ENCODE measurements at places on chromosomes 7 and 10.

- no peak for DNase-seq
These were observed 9.6 kb downstream of the PSD start for GRCh38 chr10:102408728-102409603.

DNA sequence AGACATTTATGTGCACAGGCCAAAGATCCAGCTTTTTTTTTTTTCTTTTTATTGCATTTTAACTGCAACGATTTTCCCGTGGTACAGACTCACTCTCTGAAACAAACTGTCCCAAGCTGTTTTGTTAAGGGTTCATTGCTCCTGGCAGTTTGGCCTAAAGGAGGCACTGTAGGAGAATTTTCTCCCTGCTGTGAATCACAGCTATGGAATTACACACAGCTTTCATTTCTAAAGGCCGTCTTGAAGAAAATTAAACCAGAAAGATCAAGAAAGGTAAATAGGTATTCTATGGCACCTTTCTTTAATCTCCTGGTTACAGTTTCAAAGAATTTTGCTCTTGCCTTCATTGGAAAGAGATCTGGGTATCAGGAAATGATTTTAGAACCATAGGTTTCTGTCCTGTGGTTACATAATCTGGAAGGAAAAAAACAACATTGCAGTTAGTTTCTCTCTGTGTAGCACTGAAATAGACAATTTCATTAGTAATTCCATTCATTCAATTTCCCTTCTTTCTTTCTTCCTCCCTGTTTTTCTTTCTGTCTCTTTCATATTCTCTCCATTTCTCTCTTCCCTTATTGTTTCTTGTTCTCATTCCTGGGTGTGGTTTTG is 51.2 kb downstream of the PDK4 start:
- DNase-seq = no peak

DNA sequence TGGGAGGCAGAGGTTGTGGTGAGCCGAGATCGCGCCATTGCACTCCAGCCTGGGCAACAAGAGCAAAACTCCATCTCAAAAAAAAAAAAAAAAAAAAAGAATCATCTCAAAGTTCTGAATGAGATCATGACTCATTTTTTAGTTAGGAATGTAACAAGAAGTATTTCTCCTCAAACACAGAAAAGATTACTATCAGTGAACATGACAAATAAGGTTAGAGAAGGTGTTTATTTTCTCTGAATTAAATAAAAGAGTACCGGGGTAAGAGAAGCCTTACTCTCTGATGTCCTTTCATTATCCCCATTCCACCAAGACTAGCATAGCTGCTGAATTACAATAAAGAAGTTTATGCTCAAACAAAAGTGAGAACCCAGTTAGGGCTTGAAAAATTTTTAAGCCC is 50.1 kb downstream of the IPMK start:
- no peak for DNase-seq

DNA sequence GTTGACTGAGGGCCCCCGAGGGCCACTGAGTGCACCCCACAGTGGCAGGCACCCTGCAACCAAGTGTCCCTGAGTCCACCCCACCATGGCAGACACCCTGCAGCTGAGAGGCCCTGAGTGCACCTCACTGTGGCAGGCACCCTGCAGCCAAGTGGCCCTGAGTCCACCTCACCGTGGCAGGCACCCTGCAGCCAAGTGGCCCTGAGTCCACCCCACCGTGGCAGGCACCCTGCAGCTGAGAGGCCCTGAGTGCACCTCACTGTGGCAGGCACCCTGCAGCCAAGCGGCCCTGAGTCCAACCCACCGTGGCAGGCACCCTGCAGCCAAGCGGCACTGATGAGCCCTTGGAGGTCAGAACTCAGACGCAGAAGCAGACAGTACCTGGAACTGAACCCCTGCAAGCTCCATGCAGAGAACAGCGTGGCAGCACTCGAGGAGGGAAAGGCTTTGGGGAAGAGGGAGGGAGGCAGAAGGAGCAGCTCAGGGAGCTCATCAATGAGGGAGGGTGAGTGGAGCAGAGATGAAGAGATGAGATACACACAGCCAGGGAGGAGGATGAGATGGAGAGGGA is 156.5 kb downstream of the WDR37 start:
- DNase-seq = no peak

DNA sequence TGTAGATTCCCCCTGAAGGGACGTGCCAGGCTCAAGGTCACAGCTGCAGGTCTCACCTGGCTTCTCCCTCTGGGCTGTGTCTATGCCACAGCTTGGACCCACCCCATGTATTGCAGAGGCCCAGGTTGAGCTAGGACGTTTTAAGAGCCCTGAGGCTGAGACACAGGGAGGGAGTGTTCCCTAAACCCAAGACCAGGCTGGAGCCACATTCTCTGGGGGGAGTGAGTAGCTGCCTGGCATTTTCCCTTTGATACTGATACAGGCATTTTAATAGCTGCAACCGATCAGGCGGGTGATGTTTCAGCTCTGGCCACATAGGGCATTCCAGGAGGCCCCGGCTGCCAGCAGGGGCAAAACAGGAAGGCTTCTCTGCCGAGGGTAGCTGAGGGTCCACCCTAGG is 13.4 kb downstream of the COL13A1 start:
- no peak for DNase-seq

GRCh38 chr10:33945051-33945450 is 610.6 kb upstream of the NRP1 start:
- no peak for DNase-seq

GRCh38 chr7:5620459-5620881 is 161.0 kb downstream of the RNF216 start:
- no peak for DNase-seq

GRCh38 chr10:128660726-128661125 is 534.5 kb upstream of the MKI67 start:
- no peak for DNase-seq

GRCh38 chr7:28479507-28479947 is 67.2 kb downstream of the CREB5 start:
- no peak for DNase-seq

DNA sequence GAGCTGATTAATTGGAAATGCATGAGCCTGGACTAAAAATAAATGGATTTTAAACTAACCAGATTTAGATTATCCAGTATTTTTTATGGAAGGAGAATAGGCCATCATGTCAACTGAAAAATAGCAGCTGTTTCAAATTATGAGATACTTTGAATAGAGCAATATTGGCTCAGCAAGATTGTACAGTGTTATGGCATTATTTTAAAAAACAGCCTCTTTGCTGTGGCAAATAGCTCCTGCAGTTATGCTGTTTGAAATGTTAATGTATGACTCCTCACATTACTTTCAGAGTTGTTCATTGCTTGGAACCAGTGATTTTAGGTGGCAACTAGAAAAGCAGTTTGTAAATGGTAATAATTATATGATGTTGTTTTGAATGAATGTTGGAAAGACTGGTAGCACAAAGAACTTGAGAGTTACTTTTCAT is 244.5 kb downstream of the KIAA1217 start:
- DNase-seq = no peak

DNA sequence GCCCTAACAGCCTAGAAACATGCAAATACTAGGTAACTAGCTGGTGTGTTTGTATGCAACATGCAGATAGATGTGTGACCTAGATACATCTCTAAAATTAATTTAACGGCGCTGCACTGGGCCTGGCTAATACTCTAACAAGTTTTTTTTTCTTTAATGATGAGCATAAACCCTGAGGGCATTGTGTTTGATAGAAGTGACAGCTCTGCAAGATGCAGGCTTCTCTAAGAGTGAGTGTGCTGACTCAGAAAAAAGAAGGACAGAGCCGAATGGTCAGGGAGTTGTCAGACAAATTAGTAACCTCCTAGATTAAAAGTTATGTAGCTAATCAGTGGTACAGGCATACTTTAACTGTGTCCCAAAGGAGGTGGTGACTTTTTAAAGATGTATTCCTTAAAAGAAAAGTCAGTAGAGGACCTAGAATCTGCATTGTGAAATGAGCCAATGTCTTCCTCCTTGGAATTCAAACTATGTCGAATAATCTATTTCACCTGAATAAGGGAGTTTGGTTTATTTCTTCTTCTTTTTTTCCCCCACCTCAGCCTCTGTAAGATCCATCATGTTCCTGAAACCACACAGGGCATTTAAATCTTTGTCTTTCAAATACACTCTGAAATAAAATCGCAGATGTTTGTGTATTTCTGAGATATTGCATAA is 315.1 kb downstream of the GFRA1 start:
- no peak for DNase-seq

- no peak for DNase-seq
These were observed 34.9 kb downstream of the ITGB1 start for GRCh38 chr10:32923134-32923533.

DNA sequence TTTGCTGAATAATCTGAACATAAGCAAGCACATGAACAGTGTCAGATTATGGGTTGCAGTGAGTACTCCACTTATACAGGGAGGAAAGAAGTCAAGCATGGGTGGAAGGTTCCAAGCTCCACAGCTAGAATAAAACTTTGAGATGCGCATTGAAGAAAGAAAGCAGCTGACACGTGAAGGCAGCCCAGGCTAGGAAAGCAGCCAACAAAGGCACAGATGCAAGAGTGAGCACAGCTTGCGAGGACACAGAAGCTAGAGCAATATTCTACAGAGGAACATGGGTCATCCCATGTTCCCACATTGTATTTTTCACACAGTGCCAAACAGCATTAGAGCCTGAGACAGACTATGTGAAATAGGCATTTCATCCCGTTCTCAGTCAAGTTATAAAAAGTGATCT is 194.6 kb upstream of the TBX20 start:
- DNase-seq = no peak
